ENCODE measurements at places on chromosomes 2 and 18. TPM values are rescaled to one million over a fixed set of nuclear protein-coding genes. Genes with fewer than 3 reads are reported as not detected.

RAB27B gene
- polyA plus RNA-seq, result 1.4 TPM

UGT1A5 gene
- not detected for polyA plus RNA-seq

CAMKMT gene
- polyA plus RNA-seq, result 8.0 TPM

EPB41L3 gene
- 45.0 TPM for polyA plus RNA-seq

TMEM18 gene
- polyA plus RNA-seq, result 40.9 TPM

FTCDNL1 gene
- 0.10 TPM for polyA plus RNA-seq

INPP5D gene
- 0.43 TPM for polyA plus RNA-seq

Measured in AG04450 (cell line).